ENCODE measurements at places on chromosomes 6 and 20.

DNA sequence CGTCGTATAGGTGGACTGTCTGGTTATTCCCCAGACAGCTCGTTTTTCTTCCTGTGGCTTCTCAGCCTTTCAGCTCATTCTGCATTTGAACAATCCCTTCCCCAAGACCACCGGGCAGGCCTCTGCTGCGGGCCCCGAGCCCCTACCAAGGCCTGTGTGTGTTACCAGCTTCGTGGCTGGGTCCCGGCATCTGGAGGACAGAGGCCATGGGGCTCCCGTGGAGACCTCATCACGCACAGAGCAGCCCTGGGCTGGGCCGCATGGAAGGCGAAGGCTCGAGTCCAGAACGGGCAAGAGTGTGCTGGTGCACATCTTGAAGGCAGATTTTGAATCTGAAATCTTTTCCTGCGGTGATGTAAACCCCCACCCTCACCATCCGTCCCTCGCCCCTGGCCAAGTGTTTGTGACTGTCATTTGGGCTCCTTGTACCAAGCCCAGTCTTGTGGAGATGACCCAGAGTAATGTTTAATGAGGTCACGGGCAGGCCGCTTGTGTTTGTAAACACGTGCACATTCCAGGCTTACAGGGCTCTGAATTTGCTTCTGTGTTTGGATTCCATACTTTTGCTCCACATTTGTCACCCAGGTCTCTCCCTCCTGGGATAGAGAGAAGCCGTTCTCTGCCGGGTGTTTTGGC, 119.6 kb downstream of the CDH4 start:
- DNase-seq = no peak

DNA sequence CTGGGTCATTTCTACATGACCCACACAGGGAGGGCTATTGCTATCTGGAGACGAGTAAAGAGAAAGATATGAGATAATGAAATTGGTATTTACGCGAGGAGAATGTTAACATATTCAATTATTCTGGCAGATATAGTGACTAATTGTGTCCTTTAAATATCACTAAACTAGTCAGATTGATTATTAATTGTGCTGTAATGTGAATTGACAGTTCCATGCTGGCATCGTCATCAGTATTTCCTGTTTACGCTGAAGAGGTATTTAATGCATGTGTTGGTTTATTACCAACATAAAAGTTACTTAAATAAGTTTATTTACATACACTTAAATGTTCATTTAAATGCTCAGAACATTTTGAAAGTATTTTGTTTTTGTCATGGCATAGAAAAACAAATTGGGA, 35.7 kb upstream of the OGFRL1 start:
- no peak for DNase-seq

DNA sequence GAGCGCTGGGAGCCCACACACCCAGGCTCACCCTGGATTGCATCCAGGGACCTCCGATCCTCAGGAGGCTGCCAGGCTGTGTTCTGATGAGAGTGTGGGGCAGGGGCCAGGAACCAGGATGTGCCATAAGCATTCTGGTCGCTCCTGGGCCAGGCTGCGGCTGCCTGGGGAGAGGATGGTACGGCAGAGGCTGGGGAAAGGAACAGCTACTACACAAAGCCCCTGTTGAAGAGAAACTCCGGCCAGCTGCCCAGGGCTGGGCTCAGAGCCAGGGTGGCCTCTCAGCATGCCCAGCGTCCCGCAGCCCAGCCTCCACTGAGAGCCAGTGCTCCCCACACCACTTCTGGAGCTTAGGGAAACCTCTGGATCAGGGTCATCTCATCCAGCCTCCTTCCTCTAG, 21.7 kb upstream of the OCSTAMP start:
- no peak for DNase-seq

DNA sequence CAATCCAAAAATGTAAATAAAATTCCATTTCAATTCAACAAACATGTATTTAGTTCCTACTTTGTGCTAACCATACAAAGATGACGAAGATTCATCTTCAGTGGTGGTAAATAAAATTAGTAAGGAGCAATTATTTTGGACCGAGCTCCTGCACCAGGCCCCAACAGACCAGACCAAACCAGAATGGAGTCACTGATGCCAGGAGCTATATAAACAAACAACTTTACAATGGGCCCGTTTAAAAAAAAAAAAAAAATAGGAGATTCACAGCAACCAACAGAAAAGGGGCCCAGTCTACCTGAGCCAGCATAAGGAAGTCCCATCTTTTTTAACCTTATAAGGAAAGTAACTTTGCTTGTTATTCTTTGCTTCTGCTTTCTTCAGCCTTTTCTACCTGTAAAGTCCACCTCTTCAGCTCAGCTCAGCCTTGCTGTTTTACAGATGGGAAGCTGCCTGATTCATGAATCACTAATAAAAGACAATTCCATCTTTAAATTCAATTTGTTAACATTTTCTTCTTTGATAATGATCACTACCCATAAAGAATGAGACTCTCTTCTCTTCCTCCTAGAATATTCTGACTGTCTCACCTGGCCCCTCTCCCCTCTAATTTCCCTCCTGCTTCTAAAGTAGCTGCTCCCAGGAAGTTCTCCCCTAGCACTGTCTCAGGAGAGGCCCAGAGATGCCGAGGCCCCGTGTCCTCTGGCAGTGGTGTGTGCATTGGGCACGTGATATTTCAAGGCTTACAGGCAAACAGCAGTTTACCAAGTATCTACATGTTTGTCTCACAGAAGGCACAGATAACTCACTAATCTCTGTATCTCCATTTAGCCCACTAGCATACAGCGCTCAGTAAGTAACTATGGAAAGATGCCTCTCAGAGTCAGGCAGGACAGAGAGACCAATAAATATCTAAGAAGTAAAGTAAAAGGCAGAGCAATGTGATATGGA, 8.4 kb downstream of the MBOAT1 start:
- no peak for DNase-seq

GRCh38 chr20:56222945-56223344, 25.6 kb upstream of the MC3R start:
- no peak for DNase-seq

- no peak for DNase-seq
These were observed 225.6 kb upstream of the MOCS1 start for GRCh38 chr6:40159865-40160264.

DNA sequence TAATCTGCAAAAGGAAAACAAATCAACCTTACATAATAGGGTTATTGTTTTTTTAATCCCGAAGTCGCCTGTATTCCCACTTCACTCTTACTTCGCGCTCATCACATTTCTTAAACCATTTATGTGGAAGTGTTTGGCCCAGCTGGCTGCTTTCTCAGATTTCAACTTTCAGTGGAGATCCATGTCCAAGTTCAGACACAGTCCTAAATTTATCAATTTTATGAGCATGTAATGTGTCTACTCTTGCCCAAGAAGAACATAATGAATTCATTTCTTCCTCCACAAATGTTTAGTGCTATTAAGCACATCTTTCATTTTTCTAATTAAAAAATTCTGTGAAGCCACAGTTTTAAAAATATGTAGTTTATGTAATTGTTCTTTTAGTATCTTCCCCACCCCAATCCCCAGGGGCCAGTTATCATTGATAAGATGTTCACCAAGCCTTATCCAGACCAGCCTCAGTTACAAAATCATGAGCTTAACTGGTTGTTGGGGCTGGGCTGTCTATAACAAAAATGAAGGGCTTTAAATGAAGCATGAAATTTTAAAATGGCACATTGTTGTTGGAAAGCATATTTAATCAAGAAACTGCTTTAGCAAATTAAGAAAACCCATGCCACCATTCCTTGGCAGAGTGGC, 151.7 kb downstream of the UST start:
- no peak for DNase-seq

Measured in CD4-positive, alpha-beta T cell treated with Interferon gamma for 1 hour (primary cell).